Fibroblast of the aortic adventitia (primary cell): ENCODE measurements at places on chromosomes 7 and 10. TPM values are rescaled to one million over a fixed set of nuclear protein-coding genes. Genes with fewer than 3 reads are reported as not detected.

GRCh38 chr7:128914566-128915151, 4.2 kb upstream of the KCP start:
- no peak for DNase-seq

- DNase-seq = peak; percentile 30
These were observed 133.7 kb downstream of the SLC25A13 start for GRCh38 chr7:96188174-96188581.

DNA sequence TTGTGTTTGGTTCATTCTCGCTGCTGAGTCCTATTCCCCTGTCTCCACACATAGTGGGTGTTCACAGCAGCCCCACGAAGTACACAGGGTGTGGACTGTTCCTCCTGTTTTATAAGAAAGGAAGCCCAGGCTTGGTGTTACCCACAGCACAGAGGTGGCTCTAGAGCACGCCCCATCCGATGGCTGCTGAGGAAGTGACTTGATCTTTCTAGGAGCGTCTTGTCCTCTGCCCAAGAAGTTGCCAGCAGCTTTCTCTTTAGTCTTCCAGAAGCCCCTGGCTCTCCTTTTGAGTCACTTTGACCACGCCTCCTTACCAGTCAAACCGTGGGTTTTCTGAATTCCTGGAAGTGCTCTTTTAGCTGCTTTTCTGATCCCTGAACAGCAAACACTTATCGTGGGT, 94.0 kb downstream of the GRK5 start:
- DNase-seq = no peak

- DNase-seq = no peak
These were observed 34.0 kb downstream of the CNPY1 start for GRCh38 chr7:155512246-155512887.

Gene EBLN1
- total RNA-seq = not detected in 2 replicates

- peak; percentile 12 for DNase-seq
These were observed 54.3 kb downstream of the SLC16A9 start for GRCh38 chr10:59655309-59655708.

- peak; percentile 34 for DNase-seq
These were observed 58.4 kb upstream of the HDAC9 start for GRCh38 chr7:18437101-18437500.

GRCh38 chr10:45379891-45380540, 6.0 kb downstream of the ALOX5 start:
- DNase-seq = no peak

DNA sequence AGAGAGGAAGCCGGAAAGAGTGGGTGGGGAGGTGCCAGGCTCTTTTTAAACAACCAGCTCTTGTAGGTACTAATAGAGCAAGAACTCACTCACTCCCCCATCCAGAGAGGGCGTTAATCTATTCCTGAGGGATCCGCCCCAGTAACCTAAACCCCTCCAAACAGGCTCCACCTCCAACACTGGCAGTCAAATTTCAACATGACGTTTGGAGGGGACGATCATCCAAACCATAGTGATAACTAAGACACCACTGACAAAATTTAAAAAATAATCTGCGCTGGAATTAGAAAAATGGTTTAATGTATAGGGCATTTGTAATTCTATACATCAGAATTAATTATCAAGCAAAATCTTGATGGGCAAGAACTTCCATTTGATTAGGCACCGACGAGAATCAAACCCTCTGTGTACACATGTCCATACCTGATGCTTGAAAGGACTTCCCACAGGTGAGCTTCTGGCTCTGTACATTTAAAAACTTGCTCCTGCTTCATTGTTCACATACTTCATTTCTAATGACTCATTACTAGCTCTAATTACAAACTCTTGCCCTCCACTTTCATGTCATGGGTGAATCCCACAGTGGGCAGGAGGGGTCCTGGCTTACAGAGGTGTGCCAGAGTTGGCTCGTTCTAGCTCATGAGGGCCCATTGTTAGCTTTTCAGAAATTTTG, 20.6 kb upstream of the KDM7A start:
- DNase-seq = no peak

DNA sequence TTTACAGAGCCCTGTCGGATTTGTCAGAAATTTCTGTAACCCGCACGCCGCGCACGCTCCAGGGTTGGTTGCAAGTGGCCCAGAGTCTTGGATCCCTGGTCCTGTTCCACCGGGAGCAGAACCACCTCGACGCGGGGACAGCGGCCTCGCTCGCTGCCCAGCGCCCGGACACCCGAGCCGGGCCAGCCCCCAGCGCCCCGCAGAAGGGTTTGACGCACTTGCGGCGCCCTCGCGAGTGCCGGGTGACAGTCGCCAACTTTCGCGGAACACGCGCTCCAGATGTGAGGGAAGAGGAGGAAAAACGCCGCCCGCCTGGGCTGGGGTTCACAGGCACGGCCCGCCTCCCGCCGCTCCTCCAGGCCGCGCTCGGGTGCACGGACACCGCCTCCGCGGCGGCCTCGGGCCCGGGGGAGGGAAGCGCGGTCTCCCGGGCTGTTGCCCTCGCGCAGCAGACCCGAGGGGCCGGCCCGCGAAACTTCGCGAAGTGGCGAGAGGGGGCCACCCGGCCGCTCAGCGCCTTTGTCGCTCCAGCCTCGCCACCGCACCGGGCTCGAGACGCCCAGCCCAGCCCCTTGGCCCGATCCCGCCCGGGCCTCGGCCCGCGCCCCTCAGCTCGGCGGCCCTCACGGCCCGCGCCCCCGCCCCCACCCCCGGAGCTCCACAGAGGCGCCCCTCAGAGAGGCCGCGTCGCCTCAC, 514 bp downstream of the RNF216 start:
- DNase-seq = peak; percentile 26

- peak; percentile 36 for DNase-seq
These were observed 27.1 kb downstream of the NMT2 start for GRCh38 chr10:15141136-15142054.

DNA sequence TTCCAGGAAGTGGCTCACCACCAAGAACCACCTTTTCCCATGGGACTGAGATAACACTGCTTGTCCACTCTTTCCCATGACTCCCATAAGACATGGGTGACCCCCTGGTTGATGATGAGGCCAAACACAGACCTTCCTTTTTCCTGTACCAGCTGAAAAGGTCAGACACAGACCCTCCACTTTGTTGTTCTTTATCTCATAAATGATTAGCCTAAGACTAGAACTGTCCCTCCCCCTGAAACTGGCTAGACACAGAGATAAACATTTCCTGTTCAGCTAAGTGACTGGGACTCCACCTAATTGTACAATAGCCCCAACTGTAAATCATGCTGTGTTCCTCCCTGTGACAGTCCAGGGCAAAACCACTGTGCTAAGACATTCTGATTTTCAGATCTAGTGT, 8.2 kb upstream of the NRG3 start:
- no peak for DNase-seq

Gene ZNF853
- 0.54 and 1.6 TPM in 2 replicates for total RNA-seq

DNA sequence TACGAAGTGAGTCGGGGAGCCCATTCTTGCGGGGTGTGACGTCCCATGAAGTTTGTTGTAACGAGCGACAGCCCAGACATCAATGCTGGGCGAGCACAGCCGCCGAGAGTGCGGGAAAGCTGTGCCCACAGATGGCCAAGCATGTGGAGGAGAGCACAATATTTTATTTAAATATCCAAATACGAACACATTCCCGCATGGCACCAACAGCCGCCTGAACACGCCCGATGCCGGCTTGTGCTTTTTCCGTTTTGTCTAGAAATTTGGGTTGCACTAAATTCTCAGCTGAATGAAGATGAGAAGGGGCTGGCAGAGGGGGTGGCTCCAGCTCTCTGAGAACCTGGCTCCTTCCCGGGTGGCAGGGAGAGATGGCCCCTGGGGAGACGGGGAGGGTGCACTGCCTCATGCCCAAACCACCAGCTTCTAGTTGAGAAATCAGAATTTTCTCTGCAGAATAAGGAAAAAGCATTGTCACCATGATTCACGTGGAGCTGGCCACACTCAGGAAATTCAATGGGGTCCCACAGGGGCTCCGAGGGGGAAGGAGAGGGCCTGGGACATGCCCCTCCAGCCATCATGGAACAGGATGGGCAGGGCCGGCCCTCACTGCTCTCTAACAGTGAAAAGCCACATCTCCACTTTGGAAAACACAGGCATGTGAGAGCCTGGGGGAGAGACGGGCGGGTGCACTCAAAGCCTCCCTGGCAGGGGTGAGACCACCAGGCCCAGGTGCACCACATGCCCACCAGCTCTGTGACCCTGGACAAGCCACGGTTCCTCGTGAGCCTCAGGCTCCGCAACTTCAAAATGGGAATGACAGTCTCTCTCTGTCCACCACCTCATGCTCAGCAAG, 48.3 kb downstream of the EBF3 start:
- DNase-seq = no peak

- no peak for DNase-seq
These were observed 28.2 kb downstream of the SNX13 start for GRCh38 chr7:17912050-17912449.

DNA sequence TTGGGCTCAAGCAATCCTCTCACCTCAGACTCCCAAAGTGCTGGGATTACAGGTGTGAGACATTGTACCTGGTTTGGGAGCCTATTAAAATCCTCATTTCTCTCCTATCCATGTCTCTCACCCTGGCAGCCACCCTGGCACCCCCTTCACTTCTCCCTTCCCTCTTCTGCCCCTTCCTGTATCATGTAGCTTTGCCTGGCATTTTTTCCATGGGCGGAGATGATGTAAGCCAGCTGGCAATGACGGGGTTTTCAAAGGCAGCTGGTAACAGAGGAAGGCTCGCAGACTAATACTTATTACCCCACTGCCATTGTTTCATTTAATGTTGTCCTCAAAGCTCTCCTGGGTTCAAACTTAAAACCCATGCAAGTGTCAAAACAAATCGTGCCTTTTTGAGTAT, 61.9 kb downstream of the RGS10 start:
- peak; percentile 13 for DNase-seq

GRCh38 chr7:1197997-1198625, 34.6 kb upstream of the UNCX start:
- DNase-seq = peak; percentile 39

Gene DDC
- total RNA-seq = not detected in 2 replicates

Gene AASS
- total RNA-seq = 20.8 and 53.9 TPM in 2 replicates

DNA sequence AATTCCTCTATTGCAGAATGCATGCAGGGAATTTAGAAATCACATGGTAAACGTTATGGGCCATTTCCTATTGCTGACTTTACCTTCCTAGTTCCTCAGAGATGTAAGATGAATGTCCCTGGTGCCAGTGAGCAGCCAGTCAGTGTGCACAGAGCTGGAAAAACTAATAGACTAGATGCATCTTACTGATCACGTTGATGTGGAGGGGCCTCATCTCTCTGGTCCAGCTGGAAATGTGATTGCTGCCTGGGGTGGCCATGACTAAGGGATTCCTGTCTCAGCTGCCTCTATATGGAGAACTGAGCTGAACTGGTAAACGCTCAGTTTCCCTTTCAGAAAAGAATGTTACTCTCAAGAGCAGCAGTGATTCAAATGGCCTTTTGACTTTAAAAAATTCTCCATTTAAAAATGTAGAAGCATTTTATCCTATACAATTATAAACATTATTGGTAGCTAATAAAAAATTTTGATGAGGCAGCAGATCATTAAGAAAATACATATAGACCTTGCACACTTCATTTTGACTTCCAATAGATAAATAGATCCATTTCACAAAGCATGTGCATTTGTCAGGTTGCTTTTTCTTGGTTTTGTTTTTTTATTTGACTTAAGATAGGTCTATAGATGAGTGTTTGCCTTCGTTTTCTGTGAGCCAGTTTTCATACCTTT, 80.5 kb upstream of the INSYN2A start:
- DNase-seq = no peak

- DNase-seq = no peak
These were observed 49.4 kb downstream of the MRPL32 start for GRCh38 chr7:42981601-42982000.

Gene SFTPA1
- not detected in 2 replicates for total RNA-seq

DNA sequence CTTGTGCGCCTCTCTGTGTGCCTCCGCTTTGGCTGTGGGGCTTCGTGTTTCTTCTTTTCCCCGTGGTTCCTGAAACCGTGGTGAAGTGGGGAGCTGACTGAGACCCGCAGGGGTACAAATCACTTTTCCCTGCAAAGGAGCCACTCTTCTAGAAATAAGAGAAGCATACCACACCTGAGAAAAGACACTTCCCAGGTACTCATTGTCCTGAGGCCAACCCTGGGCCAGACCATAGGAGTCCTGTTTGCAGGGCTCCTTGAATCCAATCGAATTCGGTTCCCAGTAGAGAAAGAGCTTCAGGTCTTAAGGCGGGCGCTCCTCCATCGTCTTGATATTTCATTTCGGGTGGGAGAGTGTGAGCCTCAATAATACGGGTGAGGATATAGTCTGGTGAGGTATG, 32.4 kb upstream of the ZNF273 start:
- no peak for DNase-seq

DNA sequence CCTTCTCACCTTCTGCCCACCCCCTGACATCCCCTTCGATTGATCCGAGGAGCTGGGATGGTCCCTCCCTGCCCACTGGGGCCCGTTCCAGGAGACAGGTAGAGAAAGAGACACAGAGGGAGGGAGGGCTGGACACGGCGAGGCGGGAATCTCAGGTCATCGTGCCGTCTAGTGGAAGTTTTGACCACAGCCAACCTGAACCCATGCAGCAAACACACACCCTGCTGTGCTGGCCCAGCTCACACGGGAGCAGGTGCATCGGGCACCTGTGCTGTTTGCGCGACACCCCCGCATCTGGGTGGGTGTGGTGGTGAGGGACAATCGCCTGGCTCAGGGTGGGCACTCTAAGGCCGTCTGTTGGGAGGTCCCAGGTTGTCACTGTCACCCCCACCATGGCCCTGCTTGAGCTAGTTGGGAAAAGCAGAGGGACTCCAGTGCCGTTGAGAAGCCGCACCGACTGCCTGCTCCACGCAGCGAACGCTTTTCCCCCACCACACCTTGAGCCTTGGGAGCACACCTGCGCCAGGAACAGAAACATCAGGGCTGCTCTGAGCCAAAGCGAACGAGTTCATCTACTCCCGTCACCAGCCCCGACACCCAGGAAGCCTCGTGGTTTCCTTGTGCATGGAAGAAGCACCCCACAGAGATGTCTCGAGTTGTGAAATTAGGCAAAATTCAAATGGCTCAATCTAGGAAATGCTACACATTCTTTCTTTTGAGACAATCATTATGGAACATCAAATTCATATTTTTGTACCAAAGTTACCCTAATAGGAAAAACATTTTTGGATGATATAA, 285.8 kb downstream of the DNAJB6 start:
- no peak for DNase-seq

Gene RELN
- total RNA-seq = 7.5 and 88.7 TPM in 2 replicates

DNA sequence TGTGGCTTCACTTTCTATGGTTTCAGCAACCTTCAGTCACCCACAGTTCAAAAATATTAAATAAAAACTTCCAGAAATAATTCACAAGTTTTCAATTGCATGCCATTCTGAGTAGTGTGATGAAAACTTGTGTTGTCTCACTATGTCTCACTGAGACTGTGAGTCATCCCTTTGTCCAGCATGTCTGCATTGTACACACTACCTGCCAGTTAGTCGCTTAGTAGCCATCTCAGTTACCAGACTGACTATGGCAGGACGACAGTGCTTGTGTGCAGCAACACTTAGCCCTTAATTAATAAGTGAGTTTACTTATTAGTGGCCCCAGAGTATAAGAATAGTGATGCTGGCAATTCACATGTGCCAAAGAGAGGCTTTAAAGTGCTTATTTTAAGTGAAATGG, 22.5 kb downstream of the CCDC186 start:
- peak; percentile 77 for DNase-seq

Gene PPP1R3A
- not detected in 2 replicates for total RNA-seq
